Eye (tissue), 1 donor: ENCODE measurements at places on chromosomes 2 and 18.

GRCh38 chr2:53739032-53739431 lies 28.6 kb upstream of the CHAC2 start:
- DNase-seq: no peak

- no peak for DNase-seq
Observed at GRCh38 chr2:169002161-169002738, 28.9 kb downstream of the ABCB11 start.

- peak; percentile 65 for DNase-seq
Observed at GRCh38 chr2:12555012-12555645, 161.6 kb upstream of the TRIB2 start.

- no peak for DNase-seq
Observed at GRCh38 chr2:12257476-12257875, 459.3 kb upstream of the TRIB2 start.

- no peak for DNase-seq
Observed at GRCh38 chr2:106053116-106053515, 141.0 kb downstream of the UXS1 start.

DNA sequence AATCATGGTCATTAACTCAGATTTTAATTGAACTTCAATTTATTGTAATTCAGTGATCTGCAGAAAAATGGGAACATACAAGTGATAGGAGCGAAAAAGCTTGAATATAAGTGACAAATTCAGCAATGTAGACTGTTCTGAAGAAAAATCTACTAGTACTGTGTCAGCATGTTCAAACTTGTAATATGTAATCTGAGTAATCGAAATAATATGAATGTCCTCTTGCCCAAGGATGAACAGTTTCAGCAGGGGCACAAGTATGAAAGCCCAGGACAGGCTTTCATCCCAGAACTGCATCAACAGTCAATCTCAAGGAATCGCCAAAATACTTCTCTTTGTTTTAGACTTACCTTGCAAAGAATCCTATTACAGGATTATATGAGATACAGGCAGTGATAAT lies 1110.5 kb downstream of the LRP1B start:
- no peak for DNase-seq

GRCh38 chr18:32598144-32598543 lies 127.5 kb upstream of the GAREM1 start:
- DNase-seq: no peak

- DNase-seq: no peak
Observed at GRCh38 chr2:164967781-164968228, 12.5 kb upstream of the SLC38A11 start.

DNA sequence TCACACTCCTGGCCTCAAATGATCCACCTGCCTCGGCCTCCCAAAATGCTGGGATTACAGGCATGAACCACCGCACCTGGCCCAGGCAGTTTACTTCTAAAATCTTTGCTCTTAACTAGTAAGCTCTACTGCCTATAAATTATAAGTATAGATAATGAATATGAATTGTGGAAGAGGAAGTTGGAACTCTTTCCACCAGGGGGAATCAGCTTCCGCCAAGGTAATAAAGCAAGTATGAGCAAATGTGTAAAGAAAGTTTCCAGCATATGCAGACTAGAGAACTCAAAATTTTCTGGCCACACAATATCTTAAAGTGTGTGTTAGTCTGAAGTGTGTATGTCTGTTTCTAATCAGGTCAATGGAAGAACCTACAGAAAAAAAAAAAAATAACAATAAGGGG lies 68.1 kb downstream of the RMDN2 start:
- no peak for DNase-seq

- DNase-seq: no peak
Observed at GRCh38 chr2:102678442-102678841, 59.1 kb downstream of the SLC9A2 start.

DNA sequence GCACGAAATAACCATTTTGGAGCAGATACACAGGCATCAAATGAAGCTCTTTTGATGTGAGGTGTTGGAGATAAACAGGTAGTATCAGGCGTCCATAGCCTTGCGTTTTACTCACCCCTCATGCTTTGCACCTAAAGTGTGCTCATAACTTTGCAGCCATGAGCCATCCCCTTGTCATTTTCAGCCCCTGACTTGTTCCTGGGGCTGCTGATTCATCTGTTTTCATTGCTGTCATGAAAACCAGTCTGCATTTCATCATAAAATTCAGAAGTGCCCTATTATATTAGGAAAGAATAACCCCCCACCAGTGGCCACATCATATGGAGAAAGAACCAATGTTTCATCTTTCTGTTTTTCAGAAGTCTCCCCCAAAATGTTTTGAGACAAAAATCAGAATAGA lies 329.7 kb upstream of the NRP2 start:
- no peak for DNase-seq

DNA sequence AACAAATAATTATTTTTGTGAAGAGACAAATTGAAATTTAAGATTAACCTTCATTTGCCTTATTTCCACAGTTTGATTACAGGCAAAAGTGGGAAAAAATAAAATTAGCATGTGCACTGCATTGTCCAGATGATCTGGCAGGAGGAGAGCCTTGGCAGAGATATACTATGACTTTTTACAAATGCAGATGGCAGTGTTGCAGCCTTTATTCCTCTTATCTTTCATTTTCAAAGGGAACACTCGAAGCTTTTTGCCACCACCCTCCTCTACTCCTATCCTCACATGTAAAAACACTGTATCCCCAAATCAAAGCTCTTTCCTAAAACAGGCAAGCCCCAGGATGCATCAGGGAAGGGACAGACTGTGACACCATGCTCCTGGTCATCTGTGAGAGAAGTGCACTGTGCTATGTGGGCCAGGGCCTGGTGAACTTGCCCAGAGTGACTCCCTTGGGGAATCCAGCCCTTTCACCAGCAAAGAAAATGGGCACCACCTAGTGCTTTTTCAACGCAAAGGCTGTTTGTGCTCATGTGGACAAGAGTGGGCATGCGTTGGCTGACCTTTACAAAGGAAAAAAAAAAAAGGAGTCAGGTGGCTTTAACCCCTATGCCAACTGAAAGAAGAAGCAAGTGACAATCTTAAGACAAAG lies 74.7 kb upstream of the ETAA1 start:
- peak; percentile 82 for DNase-seq
